Heart left ventricle (tissue), 16 donors: ENCODE measurements at places on chromosomes 6 and 20. TPM values are rescaled to one million over a fixed set of nuclear protein-coding genes. Genes with fewer than 3 reads are reported as not detected.

GRCh38 chr6:36459501-36459900, 16.7 kb downstream of the KCTD20 start:
- no peak for DNase-seq

DNA sequence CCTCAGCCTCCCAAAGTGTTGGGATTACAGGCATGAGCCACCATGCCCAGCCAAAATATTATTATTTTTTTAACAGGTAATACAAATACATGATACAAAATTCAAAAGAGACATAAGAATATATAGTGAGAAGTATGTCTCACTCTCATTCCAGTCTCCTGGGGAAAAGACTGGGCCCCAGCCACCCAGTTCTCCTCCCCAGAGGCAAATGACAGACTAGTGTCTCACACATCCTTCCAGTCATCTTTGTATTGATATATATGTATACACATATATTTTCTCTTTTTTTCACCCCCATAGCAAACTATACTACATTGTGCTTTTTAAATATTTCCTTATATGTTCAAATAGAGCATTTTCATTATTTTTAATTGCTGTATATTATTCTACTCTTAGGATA, 8.3 kb downstream of the GSS start:
- no peak for DNase-seq

- DNase-seq, result no peak
Observed at GRCh38 chr20:51607170-51607569, 64.7 kb upstream of the NFATC2 start.

- DNase-seq, result peak; percentile 28
Observed at GRCh38 chr20:62646851-62647520, 4.7 kb downstream of the SLCO4A1 start.

DNA sequence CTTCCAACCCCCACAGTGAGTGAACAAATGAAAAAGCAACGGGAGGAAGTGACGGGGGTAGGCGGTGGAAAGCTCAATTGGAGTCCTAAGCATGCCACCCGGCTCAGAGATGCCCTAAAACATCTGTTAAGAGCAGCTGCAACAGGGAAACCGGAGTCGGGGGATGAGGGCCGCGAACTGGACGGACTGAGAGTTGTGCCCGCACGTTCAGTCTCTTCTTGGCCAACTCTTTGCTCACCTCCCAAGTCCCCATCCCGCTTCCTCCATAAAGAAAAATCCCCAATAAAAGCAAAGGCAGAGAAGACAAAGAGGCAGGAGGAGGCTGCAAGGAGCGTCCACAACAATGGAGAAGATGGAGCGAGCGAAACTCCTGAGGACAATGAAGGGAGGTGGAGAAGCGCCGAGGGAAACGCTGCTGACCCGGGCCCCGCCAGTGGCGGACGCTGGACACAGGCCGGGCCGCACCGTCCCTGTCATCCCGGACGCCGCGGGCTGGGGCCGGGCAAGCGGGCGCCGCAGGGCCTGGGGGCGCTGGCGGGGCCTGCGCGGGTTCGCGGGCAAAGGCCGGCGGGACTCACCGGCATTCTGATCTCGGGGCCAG, 600 bp downstream of the SEC63 start:
- DNase-seq, result peak; percentile 54

GRCh38 chr20:59007665-59008511, 834 bp upstream of the CTSZ start:
- DNase-seq, result peak; percentile 52

Gene EPPIN
- polyA plus RNA-seq, result not detected

GRCh38 chr20:33674294-33675135, at the start of gene NECAB3:
NECAB3 (minus strand) TSS chr20:33674428; CDS start chr20:33674352, 76 bp downstream.
- DNase-seq, result peak; percentile 86

Gene SPATS1
- polyA plus RNA-seq, result not detected

DNA sequence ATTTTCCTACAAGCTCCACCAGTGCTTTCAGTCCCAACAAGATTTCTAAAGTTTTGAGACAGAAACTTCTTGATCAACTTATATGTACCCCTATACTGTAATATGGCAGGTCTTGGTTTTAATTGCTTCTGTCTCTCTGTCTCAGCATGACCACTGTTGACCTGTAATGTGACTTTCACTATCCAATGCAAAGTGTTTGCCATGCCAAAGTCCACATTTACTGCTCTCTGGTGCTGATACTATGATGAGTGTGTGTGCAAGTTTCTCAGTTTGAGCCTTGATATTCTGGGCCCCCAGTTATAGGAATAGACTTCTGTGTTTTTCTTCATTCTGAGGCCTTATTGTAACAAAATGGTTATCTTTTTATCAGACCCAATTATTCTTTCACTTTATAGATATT, 45.8 kb downstream of the OR2J2 start:
- DNase-seq, result no peak
